NCI-H2081 treated with DMSO at 0.1 percent for 48 hours (cell line): ENCODE measurements at places on chromosomes 7 and 10.

DNA sequence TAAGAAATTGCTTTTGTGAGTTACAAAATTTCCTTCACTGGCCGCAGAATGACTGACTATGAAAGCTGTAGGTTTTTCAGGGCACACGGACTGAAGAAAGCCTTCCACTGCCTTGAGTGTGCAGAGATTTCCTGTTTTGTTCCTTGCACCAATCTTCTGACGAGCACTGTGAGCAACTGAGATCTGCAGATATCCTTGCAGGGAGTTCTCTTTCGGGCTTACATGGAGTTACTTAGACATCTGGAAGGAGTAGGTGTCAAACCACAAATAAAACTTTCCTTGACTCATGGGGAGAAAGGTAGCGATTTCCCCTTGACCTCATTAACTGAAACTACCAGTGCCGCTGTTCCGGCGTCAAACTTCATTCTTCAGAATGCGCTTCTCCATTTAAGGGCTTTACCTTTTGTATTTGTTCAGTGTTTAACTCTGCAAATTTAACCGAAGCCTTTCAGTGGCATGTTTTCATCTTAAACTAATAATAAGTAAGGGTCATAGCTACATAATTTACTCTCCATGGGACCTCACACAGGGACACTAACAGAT lies 1175.3 kb downstream of the GATA3 start:
- no peak for DNase-seq

- no peak for DNase-seq
These were observed 53.5 kb downstream of the SND1 start for GRCh38 chr7:127705461-127705959.

DNA sequence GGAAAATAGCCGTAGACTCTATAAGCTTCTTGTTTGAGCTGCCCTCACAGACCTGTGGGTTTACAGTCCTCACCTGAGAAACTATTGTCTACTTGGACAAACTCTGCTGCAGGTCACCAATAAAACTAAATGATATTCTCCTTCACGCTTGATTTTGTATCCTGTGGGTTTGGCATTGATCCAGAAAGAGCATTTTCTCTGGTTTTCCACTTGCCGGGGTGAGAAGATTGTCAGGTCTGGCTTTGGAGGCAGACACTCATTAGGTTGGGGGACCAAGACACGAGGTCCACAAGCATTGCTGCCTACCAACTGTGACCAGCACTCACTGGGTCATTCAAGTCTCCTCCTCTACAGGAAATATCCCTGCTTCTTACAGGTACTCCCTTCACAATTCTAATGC lies 68.5 kb downstream of the CDC14C start:
- DNase-seq, result no peak

DNA sequence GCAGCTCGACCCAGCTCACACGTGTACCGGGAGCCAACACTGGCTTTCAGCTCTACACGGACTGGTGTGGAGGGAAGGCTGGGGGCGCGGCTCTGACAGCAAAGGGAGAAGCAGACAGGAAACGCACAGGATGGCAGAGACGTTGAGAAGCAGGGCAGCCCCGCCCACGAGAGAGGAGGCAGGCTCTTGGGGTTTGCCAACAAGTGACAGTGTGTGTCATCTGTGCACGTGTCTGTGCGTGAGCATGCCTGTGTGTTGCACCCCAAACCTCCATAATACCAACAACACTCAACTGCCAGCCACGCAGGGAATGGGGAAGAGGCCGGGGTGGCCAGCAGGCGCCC lies 64.4 kb upstream of the PDGFA start:
- no peak for DNase-seq

- DNase-seq, result no peak
These were observed 135.4 kb upstream of the SEMA3D start for GRCh38 chr7:85322252-85322651.

- DNase-seq, result no peak
These were observed 19.2 kb downstream of the SLC18A2 start for GRCh38 chr10:117260084-117260483.

- no peak for DNase-seq
These were observed 14.4 kb downstream of the MRPL32 start for GRCh38 chr7:42946627-42946950.

GRCh38 chr7:120468611-120469010 lies 195.6 kb downstream of the KCND2 start:
- DNase-seq, result no peak

DNA sequence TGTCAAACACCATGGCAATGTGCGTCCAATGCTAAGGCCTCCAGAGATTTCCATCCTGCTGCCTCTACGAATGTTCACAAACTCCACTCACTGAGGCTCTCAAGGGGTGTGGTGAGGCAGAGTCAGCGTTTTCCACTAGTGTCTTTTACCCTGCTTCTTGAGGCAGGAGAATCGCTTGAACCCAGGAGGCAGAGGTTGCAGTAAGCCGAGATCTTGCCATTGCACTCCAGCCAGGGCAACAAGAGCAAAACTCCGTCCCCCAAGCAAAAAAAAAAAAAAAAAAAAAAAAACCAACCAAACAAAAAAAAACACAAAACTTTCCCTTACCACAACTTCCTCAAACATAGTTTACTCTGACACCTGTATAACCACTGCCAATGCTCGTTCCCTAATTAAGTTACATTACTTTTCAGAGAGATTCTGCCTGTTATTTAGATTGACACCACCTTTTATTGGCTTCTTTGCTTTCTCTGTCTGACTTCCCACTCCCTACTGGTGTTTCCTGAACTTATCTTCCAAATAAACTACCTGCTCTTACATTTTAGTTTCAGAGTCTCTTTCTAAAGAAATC lies 102.1 kb upstream of the ZNF746 start:
- no peak for DNase-seq

DNA sequence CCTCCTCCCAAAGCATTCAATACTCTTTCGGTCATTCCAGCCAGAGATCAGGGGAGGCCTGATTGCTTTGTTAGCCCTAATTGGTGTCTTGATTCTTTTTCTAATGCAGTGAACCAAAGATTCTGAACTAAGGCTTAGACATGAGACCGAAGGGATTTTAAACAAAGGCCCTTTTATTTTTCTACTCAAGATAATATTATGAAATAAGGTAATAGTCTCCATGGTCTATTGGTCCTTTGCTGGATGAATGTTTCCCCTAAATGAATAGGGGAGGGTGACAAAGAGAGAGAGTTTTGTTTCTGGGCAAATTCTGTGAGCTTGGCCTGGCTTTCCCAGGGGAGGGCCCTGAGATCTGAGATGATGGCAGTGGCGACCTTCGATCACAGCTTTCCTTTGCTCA lies 449.1 kb downstream of the TYW1 start:
- DNase-seq, result no peak

DNA sequence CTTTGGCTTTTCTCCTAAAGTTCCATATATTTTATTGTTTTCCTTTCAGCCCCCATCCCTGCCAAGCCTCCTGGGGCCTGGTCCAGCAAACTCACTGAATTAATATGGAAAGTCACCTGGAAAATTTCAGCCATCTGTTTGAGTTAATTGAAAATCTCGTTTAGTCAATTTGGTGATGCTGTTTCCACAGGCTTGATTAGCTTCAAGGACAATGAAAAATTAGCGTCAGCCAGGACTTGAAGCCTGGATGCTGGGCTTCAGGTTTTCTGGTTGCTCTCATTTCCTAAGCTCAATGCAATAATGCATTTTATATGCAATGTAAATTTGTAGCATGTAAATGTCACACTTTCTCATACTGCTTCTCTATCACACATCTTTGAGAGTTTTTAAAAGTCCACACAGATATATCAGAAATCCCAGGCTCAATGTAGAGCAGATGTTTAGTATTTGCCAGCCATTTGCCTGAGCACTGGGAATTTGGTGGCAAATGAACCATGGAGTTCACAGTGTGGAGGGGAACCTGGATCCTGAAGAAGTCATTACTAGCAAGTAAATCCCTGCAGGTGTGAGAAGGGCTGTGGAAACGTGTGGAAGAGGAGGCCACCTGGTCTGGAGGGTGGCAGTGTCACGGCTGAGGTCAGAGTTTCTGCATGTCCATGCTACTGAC lies 228.5 kb downstream of the PAXIP1 start:
- DNase-seq, result no peak

- DNase-seq, result no peak
These were observed 117.3 kb downstream of the PRPF18 start for GRCh38 chr10:13703997-13704536.
